ENCODE measurements at places on chromosomes 7 and 10. TPM values are rescaled to one million over a fixed set of nuclear protein-coding genes. Genes with fewer than 3 reads are reported as not detected.

Gene PRTFDC1
- not detected for total RNA-seq

Gene CAMK2B
- total RNA-seq: 0.10 TPM

Gene FAM25G
- not detected for total RNA-seq

Gene MYL10
- not detected for total RNA-seq

Gene FAM171A1
- total RNA-seq: 0.47 TPM

Gene KIAA1549
- total RNA-seq: 0.21 TPM

Gene CPED1
- not detected for total RNA-seq

Gene TMEM139
- total RNA-seq: not detected

Gene CH25H
- not detected for total RNA-seq

Gene AKR1E2
- 3.9 TPM for total RNA-seq

DNA sequence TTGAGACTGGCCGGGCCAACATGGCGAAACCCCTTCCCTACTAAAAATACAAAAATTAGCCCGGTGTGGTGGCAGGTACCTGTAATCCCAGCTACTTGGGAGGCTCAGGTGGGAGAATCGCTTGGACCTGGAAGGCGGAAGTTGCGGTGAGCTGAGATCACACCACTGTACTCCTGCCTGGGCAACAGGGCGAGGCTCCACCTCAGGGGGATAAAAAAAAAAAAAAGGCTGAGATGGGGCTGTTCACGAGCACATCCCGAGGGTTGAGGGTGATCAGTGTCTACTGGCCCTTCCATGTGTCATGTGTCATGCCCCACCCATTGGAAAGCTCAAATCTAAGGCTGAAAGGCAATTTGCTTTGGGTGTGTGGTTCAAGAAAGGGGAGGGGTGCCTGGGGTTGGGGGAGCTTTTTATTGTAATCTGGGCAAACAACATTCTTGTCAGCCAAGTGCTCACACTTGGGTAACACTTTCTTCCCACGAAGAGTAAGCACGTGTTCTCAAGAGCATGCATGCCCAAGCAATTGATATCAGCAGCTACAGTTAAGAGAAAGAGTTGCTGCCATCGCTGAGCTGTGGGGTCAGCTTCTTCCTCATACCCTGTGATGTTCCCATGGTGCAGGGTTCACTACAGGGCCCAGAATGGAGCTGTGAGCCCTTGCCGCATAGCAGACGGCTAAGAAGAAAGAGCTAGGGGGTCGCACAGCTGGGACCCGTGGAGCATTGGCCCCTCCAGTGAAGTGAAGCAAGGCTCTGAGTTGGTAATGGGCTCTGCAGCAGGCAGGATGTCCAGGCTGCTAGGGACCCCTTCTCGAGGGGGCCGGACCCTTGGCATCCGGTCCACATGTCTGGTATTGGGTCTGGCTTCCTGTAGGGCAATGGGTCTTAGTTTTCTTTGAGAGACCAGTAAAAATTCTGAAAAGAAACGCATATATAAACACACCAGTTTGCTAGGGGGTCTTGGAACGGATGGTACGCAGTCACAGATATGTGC lies 9.9 kb upstream of the ACSL5 start:
- no peak overlapping the region for H3K4me3 ChIP-seq
- peaks cover 17% of the 10 kb centered on the region for H3K4me1 ChIP-seq
- no peak for DNase-seq
- H3K27me3 ChIP-seq: peaks cover 17% of the 10 kb centered on the region

DNA sequence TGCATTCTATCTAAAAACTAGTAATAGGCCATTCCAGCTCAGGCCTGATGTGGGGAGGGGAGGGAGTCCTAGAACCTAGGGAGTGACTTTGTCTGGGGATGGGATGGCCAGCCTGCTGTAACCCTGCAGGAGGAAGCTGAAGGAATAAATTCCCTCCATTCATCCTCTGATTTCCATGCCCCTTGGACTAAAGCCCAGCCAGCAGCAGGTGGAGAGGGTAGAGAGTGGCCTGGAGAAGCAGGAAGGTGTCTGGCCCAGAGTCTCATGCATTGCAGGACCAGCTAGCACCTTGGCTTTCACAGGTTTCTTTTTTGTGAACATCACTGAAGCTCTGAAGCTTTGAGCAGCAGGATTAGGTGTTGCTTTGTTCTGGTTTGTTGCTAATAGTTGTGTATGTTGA lies 32.8 kb upstream of the CDH23 start:
- H3K27me3 ChIP-seq: no peaks in the 10 kb centered on the region
- no peak overlapping the region for H3K4me3 ChIP-seq
- no peak for DNase-seq
- no peaks in the 10 kb centered on the region for H3K36me3 ChIP-seq

- no peak overlapping the region for H3K4me3 ChIP-seq
- H3K27me3 ChIP-seq: peaks cover 6% of the 10 kb centered on the region
- no peaks in the 10 kb centered on the region for H3K4me1 ChIP-seq
- no peak for DNase-seq
- H3K36me3 ChIP-seq: no peaks in the 10 kb centered on the region
- H3K27ac ChIP-seq: no peak overlapping the region
Measured at GRCh38 chr10:25076506-25077177, 60.2 kb downstream of the THNSL1 start.

GRCh38 chr10:3430501-3430900 lies 257.9 kb upstream of the PITRM1 start:
- H3K4me3 ChIP-seq: no peak overlapping the region
- no peak overlapping the region for H3K27ac ChIP-seq
- no peak for DNase-seq
- H3K27me3 ChIP-seq: peaks cover 3% of the 10 kb centered on the region
- H3K36me3 ChIP-seq: peaks cover 17% of the 10 kb centered on the region
- peaks cover 14% of the 10 kb centered on the region for H3K4me1 ChIP-seq

DNA sequence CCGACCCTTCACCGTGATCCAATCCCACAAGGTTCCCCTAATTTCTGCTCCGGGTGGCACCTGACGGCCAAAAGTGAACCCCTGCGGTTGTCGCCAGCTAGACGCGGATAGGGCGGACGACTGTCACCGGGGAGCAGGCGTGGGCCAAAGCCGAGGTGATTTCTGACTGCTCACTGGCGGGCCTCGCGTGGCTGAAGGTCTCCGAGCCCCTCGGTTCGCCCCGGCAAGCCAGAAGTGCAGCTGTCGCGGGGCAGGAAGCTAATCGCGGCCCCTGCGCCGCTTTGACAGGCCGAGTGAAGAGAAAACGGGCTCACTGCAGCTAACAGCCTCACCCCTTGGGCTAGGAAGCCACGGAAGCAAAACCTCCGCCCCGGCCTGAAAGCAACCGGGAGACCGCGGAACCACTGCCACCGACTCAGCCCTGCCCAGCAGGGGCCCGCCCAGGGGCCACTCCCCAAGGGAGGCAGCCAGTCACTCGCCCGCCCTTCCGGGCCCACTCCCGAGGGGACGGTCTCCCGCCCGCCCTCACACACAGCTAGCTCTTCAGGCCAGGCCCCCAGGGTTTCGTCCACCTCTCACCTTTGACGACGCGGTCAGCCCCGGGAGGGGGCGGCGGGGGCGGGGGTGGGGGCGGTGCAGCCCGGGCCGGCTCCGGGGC lies 469 bp downstream of the PPP3CB start:
- no peaks in the 10 kb centered on the region for H3K27me3 ChIP-seq
- no peaks in the 10 kb centered on the region for H3K36me3 ChIP-seq
- H3K4me1 ChIP-seq: peaks cover 46% of the 10 kb centered on the region
- peak overlapping the region; percentile 95 for H3K27ac ChIP-seq

GRCh38 chr7:109616551-109617069 lies 1046.9 kb downstream of the DNAJB9 start:
- H3K27ac ChIP-seq: no peak overlapping the region
- H3K36me3 ChIP-seq: no peaks in the 10 kb centered on the region
- no peaks in the 10 kb centered on the region for H3K4me1 ChIP-seq

DNA sequence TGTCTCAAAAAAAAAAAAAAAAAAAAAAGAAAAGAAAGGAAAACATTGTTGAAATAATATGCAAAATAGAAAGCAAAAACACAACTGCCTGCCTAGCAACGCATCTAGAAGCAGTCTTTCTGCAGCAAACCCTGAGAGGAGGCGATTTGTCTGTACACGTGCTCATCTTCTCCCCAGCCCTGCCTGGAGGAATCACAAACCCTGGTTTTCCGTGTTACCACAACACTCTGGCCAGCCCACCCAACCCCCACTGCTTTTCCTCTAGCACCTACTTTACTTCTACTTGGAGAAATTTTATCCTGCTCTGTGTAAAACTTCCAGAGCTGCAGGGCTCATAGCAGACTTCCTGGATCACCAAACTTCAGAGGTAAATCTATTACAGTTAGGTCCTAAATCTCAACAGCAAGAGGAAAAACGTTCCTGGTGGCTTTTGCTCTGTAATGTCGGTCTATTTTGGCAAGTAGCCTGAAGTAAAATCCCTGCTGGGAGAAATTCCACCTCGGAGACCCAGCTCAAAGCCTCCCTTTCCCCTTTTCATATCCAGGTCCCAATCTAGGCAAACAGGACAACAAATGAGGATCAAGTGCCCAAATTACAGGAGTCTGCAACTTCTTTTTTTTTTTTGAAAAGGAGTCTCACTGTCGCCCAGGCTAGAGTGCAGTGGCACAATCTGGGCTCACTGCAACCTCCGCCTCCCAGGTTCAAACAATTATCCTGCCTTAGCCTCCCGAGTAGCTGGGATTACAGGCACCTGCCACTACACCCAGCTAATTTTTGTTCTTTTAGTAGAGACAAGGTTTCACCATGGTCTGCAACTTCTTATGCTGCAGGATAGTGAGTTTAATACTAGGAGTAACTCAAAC lies 91.6 kb downstream of the DNMBP start:
- H3K27ac ChIP-seq: no peak overlapping the region
- no peaks in the 10 kb centered on the region for H3K27me3 ChIP-seq
- peaks cover 8% of the 10 kb centered on the region for H3K4me1 ChIP-seq
- H3K36me3 ChIP-seq: no peaks in the 10 kb centered on the region

- H3K27me3 ChIP-seq: no peaks in the 10 kb centered on the region
- no peak overlapping the region for H3K27ac ChIP-seq
- H3K36me3 ChIP-seq: no peaks in the 10 kb centered on the region
Measured at GRCh38 chr10:105702211-105702610, 1061.1 kb downstream of the SORCS3 start.

DNA sequence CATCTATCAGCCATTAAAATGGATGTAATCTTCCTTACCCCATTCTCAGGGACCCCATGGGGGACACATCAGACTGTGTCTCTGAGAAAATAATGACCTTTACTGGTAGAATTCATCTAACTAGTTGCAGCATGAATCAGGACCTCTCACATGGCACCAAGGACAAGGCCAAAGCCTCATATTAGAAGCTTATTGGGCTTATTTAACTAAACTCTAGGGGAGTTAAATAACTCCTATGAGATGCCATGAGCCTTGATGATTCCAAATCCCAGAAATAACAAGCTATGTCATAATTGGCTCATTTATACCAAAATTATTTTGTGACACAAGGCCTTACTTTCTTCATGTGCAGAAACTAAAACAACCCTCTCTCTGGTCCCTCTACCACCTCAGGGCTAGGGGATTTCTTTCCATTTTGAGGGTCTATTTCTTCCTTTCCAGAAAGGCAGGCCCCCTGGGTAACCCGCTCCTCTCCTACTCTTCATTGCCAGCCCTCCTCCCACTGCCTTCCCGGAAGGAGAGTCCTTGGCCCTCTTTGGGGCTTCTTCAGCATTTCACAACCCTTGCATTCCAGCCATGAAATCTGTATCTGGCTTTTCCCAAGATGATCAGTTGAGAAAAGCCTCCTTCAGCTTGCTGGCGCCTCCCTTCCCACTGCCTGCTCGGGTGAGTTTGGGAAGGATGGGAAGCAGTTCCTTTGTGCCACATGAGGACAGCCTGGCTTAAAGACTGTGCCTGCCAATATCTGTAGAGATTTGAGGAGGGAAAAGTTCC lies 41.8 kb upstream of the TRIM8 start:
- H3K4me1 ChIP-seq: peaks cover 2% of the 10 kb centered on the region
- no peaks in the 10 kb centered on the region for H3K27me3 ChIP-seq
- H3K4me3 ChIP-seq: no peak overlapping the region

GRCh38 chr10:100618091-100618615 lies 82.4 kb downstream of the HIF1AN start:
- H3K27ac ChIP-seq: no peak overlapping the region
- H3K27me3 ChIP-seq: peaks cover 69% of the 10 kb centered on the region
- H3K4me3 ChIP-seq: no peak overlapping the region

GRCh38 chr10:29957907-29958331 lies 101.5 kb downstream of the JCAD start:
- H3K4me3 ChIP-seq: no peak overlapping the region
- DNase-seq: no peak
- no peaks in the 10 kb centered on the region for H3K4me1 ChIP-seq
- no peak overlapping the region for H3K27ac ChIP-seq
- H3K36me3 ChIP-seq: no peaks in the 10 kb centered on the region

- H3K27me3 ChIP-seq: peaks cover 6% of the 10 kb centered on the region
- no peak overlapping the region for H3K4me3 ChIP-seq
- H3K4me1 ChIP-seq: no peaks in the 10 kb centered on the region
- no peaks in the 10 kb centered on the region for H3K36me3 ChIP-seq
Measured at GRCh38 chr10:76675561-76675950, 962.1 kb downstream of the KCNMA1 start.

GRCh38 chr10:23155169-23155568 lies 36.9 kb upstream of the PTF1A start:
- no peak overlapping the region for H3K4me3 ChIP-seq
- no peaks in the 10 kb centered on the region for H3K36me3 ChIP-seq
- no peak overlapping the region for H3K27ac ChIP-seq

GRCh38 chr7:5776894-5777660 lies 4.4 kb downstream of the RNF216 start:
- no peak for DNase-seq
- peaks cover 38% of the 10 kb centered on the region for H3K4me1 ChIP-seq
- H3K27ac ChIP-seq: peak overlapping the region; percentile 56
- no peaks in the 10 kb centered on the region for H3K27me3 ChIP-seq
- H3K36me3 ChIP-seq: no peaks in the 10 kb centered on the region
- peak overlapping the region; percentile 75 for H3K4me3 ChIP-seq

Measured in natural killer cell treated with Interleukin-12 subunit alpha and Interleukin-12 subunit beta and Interleukin-15 and Interleukin-18, amount 100 ng/mL, for 72 hours (primary cell).